Progenitor cell of endocrine pancreas (in vitro differentiated cells): ENCODE measurements at places on chromosomes 5 and 9.

DNA sequence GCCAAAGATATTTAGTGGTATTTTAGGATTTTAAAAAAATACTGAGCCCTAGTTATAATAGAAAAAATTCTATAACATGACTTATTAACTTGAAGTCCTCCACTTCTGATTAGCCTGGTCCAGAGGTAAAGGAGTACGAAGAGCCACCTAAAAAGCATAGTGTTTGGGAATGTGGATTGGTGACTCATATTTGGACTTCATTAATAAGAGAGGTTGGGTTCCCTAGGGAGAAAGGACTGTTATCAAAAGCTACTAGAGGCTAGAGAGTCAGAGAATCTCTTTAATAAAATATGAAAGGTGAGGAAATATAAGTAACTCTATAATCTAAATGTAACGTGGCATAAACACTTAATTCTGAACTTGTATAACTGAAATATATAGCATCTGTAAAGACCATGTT, 180.7 kb upstream of the TARS1 start:
- no peak for DNase-seq

DNA sequence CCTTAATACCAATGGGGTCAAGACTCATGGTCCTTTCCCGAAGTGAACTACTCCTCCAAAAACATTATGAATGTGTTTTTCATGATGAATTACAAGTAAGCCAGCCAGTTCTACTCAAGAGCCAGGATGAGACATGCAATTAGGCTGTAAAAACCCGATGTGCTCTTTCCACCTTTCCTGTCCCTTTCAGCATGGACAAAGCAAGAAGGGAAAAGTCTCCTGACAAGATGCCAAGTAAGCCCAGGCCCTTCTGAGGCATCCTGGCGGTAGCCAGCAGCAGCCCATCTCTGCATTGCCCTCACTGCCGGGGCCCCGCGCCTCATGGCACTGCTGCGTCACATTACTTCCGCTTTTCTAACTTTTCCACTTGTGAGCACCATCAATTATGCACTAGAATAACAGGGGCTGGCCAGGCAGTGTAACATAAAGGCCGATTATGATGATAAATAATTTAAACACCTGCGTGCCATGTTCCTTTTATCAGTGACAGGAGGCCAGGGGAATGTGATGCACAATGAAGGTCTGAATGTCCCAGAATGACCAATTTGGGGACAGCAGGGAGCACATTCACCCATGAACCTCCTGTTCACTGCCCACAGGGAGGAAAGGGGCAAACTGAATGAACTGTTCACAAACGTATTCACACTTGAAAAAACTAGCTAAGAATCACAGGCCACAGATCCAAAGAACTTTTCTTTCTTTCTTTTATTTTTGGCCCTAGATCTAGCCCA, 37.4 kb downstream of the EFNA5 start:
- no peak for DNase-seq

DNA sequence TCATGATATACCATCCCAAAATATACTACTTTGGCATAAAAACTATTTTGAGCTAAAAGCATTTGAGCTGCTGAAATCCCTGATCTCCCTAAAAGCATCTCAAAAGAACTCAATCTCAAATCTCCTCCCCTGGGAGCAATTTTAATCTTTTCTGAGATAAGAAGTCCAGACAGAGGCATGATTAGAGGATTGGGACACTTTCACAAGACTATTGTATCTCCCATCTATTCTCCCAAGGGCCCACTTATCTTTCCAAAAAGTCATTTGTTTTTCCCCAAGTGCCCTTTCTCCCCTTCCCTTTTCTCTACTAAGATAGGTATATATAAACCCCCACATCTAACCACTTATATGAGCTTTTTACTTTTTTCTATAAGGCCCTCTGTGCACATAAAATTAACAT, 79.7 kb downstream of the ALDH7A1 start:
- no peak for DNase-seq

GRCh38 chr5:62084391-62084790, 221.6 kb upstream of the KIF2A start:
- no peak for DNase-seq

DNA sequence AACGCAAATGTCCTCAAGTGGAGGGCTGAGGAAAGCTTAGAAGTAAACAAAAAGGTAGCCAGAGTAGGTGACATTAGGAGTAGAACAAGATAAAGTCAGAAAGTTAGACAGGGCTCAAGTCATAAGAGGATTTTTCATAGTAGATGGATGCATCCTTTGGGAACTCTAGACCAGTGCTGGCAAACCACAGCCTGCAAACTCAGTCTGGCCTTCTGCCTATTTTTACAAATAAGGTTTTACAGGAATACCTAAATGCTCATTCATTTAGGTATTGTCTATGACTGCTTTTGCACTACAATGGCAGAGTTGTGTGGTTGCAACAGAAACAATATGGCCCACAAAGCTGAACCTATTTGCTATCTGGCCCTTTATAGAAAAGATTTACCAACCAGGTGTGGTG, 116.0 kb upstream of the HMHB1 start:
- DNase-seq, result no peak

DNA sequence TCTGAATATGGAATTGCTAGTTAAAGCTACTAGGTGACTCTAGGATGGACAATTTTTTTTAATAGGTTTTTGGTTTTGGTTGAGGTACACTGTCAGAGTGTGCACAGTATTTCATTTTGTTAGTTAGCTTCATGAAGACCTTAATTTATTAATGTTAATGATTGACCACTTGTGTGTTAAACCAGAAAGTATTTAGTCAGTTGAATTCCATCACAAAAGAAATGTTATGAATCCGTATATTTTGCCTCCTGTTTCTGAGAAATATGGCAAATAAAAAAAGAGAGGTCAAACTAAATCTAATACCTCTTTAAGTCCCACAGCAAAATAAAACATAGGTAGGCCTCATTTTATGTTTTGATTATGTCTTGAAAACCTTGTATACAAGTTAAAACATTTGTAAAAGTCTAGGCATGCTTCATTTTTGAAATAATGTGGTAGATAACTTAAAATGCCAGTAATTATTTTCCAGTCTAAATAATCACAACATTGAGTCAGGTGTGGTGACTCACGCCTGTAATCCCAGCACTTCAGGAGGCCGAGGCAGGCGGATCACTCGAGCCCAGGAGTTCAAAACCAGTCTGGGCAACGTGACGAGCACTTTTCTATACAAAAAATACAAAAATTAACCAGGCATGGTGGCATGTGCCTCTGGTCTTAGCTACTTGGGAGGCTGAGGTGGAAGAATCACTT, 50.8 kb downstream of the ITGA1 start:
- DNase-seq, result no peak

DNA sequence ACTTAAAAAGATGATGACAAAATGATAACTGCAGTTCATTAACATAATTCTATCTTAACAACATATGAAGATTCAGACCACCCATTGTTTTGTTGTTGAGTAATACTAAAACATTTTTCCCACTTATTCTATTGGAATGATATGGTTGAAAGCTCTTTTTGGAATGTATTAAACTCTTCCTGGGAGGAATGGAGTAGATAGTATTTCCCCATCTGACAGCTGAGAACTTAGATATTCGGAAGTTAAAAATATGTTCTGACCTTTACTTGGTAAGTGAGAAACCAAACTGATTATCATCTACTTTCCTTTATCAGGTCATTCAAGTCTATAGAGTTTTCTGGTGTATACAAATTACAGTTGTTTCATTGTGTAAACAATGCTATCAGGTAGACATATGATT, 452.9 kb downstream of the CSNK1G3 start:
- DNase-seq, result no peak

DNA sequence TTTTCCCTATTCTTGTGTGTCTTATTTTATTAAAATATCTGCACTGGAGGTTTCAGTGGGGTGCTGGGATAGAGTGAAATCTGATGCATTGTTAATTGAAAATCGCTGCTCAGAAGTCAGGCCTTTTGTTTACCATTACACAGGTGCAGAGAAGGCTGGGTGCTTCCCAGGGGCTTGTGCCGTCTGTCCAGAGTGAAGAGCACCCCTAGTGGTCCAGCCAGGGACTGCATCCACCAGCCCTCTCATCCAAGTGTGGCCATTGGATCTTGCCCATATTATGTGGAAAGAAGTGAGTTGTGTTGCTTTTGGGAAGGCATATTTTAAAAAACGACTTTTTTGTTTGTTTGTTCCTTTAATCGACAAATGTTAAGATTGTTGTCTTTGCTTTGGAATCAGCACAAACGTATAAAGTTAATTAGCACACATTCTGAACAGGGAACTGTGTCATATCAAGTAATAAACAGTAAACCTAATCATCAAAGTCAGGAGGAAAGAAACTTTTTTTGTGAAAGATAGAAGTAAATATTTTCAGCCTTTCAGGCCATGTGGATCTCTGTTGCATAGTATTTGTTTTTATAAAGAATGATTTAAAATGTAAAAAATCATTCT, 315.6 kb downstream of the MTRR start:
- DNase-seq, result peak; percentile 38

GRCh38 chr9:96844040-96844439, 10.3 kb downstream of the ZNF782 start:
- no peak for DNase-seq

- DNase-seq, result no peak
These were observed 88.6 kb downstream of the EHMT1 start for GRCh38 chr9:137707361-137707760.

DNA sequence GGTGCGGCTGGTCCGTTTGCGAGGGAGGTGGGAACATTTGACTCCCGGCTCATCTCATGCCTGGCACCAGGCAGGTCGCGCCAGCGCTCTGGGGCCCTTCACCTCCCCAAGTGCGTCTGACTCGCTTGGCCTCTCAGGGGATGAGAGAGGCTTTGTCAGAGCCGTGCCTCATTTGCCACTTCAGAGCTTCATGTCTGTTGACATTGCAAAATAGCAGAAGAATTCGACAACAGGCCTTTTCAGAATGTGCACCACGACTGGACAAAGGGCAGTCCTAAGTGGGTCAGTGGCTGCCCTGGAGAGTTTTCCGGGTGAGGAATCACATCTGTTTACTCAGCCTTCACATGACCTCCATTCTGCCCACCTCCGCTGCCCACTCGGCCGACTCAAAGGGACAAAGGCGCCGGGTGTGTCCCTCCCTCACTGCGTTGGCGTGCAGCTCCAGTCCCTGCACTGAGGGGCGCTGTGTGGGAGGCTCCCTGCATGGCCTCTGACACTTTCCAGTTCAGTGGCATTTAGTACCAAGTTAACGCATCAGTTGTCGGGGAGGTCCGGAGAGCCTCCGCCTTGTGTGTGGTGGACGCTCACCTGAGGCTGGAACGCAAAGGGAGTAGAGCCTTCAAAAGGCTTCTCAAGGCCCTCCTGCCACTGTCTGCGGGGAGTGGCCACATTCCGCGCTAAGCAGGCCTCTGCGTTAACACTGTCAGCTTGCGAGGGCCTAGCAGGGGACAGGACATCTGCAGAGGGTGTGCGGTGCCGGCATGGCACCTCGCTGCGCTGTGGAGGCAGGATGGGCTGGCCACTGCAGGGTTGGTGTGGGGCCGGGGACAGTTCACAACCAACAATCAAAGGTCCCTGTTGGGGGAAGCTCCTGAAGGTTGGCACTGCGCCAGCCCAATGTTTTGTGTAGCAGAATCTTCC, 171.5 kb downstream of the NXNL2 start:
- DNase-seq, result no peak
